Muscle of arm (tissue), 14 donors: ENCODE measurements at places on chromosomes 5 and 9. TPM values are rescaled to one million over a fixed set of nuclear protein-coding genes. Genes with fewer than 3 reads are reported as not detected.

The QRFP gene
- 0.28 TPM for polyA plus RNA-seq

The ZNG1E gene
- polyA plus RNA-seq = 55.5 TPM

The ZCCHC7 gene
- polyA plus RNA-seq = 14.6 TPM

The RAPGEF1 gene
- 80.2 TPM for polyA plus RNA-seq

The ZNF367 gene
- 9.3 TPM for polyA plus RNA-seq

The MIGA2 gene
- polyA plus RNA-seq = not detected

The TESK1 gene
- polyA plus RNA-seq = 33.6 TPM

The DOK3 gene
- 5.4 TPM for polyA plus RNA-seq

The PCDHA10 gene
- 0.16 TPM for polyA plus RNA-seq

The C9orf40 gene
- 4.6 TPM for polyA plus RNA-seq

The C9orf50 gene
- not detected for polyA plus RNA-seq

The AMBP gene
- not detected for polyA plus RNA-seq

The NRG2 gene
- polyA plus RNA-seq = not detected

The CCDC183 gene
- polyA plus RNA-seq = not detected

The ZFP2 gene
- polyA plus RNA-seq = 3.7 TPM

The MORN5 gene
- polyA plus RNA-seq = not detected

The BNC2 gene
- polyA plus RNA-seq = 6.0 TPM

The ZNF483 gene
- polyA plus RNA-seq = 1.8 TPM

The COL23A1 gene
- 1.3 TPM for polyA plus RNA-seq

The SMIM33 gene
- not detected for polyA plus RNA-seq

The SARDH gene
- 4.1 TPM for polyA plus RNA-seq

The BARX1 gene
- not detected for polyA plus RNA-seq

The DMRT2 gene
- polyA plus RNA-seq = 31.5 TPM

The ECSCR gene
- polyA plus RNA-seq = 41.9 TPM

The BTNL8 gene
- polyA plus RNA-seq = not detected

The EPB41L4A gene
- 7.0 TPM for polyA plus RNA-seq

The CDC25C gene
- polyA plus RNA-seq = not detected

The SOX30 gene
- polyA plus RNA-seq = 0.42 TPM

The GNAQ gene
- polyA plus RNA-seq = 30.9 TPM

The PHYHD1 gene
- polyA plus RNA-seq = 31.0 TPM

The FCN2 gene
- polyA plus RNA-seq = not detected

The LPAR1 gene
- 46.4 TPM for polyA plus RNA-seq

The EDIL3 gene
- polyA plus RNA-seq = 14.0 TPM

The CREBRF gene
- polyA plus RNA-seq = 11.6 TPM

The ADAMTS12 gene
- 19.3 TPM for polyA plus RNA-seq

The KIAA0825 gene
- 2.8 TPM for polyA plus RNA-seq

The GPR151 gene
- not detected for polyA plus RNA-seq

The STKLD1 gene
- 2.1 TPM for polyA plus RNA-seq
